ENCODE measurements at places on chromosomes 6 and 20.
A peak's percentile ranks its signal among the peaks of the same experiment; 100 is the strongest.

DNA sequence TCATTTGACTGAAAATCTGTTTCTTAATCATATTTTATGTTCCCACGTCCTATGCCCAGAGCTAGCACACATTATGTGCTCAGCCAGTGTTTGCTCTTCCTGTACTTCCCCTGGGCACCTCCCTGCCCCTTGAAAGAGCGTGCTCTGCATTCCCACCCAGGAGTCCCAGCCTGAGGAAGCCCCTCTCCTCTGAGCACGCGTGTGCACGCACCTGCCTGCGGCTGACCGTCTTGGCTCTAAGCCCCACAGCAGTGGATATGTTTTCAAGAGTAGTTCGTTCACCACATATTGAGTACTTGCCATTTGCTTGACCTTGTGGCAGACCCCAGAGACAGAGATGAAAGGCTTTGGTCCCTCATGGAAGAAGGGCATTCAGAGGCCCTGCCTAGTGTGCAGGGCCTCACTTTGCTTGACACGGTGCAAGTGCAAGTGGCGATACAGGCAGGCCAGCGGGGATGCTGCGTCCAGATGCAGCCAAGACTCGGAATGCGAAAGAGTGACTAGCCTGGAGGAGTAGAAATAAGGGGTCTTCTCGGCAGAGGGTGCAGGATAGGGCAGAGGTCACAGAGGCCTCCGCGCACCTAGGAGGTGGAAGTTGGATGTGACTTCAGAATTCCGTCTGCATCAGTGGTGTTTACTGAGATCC lies 14.1 kb downstream of the SYNDIG1 start:
- no peak for DNase-seq

- DNase-seq, result no peak
Measured at GRCh38 chr6:16480763-16481560, 242.6 kb downstream of the GMPR start.

GRCh38 chr6:20571261-20571660 lies 37.0 kb downstream of the CDKAL1 start:
- DNase-seq, result no peak

DNA sequence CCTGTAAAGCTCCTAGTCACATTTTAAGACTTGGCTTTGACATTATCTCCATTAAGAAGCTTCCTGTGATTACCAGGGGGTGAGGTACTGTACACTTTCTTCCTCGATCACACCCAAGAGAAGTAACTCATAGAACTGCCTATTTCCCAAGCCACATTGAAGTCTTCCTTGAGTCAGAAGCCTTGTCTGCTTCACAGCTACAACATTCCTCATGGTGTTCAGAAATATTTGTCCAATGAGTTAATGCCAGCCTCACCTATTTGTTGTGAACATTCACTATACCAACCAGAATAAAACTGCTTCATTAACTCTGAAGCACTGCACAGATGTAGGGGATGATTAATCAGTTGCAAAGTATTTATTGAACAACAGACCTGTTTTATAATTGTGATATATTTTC lies 622.3 kb downstream of the PTPRT start:
- DNase-seq, result no peak

DNA sequence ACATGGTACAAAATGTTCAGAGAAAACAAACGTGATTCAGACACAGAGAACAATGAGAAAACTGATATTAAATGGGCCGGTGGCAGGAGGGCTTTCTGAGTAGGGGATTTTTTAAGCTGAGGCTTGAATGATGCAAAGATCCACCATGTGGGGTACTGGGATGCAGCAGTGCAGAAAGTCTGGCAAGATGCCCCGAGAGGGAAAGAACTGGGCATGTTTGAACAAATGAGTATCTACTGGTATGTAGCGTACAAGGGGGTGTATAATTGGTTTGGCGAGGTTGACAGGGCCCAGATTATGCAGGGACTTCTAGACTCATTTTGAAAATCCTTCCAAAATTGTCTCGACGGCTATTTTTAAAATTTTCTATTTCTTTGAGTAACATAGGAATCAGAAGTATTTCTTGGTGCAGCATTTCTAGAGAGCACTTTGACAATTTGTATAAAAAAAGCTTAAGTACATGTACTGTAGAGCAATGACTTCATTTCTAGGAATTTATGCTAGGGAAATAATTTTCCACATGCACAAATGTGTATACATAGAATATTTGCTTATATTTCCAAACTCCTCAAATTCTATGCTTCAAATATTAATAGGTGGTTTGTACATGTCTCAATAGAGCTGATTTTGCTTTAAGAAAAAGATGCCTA lies 119.6 kb upstream of the DOK5 start:
- no peak for DNase-seq

DNA sequence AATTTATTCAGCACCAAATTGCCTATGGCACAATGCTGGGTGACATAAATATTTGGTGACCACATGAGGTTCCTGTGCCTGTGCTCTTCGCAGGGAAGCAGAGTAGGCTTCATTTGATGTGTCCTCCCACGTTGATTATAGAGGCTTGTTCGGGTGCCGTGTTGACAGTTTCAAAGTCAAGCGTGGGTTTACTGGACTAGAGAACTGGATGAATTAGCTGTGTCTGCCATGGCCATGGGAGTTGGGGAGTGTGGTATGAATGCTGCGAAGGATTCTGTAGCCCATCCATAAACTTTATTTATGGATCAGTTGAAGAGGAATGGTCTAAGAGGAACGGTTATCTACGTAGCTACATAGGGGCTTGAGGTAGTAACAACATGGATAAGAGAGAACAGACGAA lies 11.0 kb downstream of the CD109 start:
- no peak for DNase-seq

GRCh38 chr20:19757487-19758132 lies 448 bp upstream of the RIN2 start:
- DNase-seq, result peak; percentile 93

- peak; percentile 65 for DNase-seq
Measured at GRCh38 chr6:1436334-1437306, 47.2 kb downstream of the FOXF2 start.

- no peak for DNase-seq
Measured at GRCh38 chr6:148222846-148223245, 119.8 kb upstream of the SASH1 start.

DNA sequence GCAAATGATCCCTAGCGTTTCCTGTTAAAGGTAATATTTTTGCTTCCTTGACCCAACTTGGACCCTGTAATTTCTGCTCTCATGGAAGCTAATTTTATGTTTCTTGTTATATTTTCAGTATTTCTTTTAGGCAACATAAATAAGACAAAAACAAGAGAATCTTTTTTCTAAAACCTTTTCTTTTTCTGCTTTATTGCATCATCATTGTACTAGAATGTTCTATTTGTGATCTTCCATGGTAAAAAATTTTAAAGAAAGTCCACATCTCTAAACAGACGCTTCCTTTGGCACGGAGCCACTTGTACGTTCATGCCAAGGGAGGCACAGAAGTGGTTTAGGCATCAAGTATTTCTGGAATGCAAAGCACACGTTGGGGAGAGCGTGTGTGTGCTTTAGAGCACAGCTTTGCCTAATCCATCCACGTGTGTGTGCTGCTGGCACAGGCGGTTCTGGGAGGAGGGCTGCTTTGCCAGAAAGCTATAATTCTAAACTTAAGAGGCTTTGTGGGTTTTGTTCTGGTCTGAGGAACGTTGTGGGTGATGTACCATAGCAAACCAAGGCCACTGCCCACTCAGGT lies 98.3 kb downstream of the SASH1 start:
- peak; percentile 80 for DNase-seq

DNA sequence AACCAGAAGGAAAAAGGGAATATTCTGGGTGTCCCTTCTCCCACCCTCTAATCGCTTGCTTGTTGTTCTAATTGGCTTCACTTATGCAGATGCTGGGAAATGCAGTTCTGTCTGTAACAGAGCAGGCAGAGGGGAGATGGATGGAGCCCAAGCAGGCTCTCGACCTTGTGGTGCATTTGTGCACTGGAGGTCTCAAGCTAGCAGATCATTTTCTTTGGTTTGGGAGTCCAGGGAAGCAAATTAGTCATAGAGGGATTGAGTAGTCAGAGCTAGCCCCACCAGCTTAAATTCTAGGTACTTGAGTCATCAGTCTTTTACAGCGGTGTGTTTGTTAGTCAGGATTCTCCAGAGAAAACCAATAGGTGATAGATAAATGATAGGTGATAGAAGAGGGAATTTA lies 234.7 kb upstream of the ECI2 start:
- no peak for DNase-seq

- DNase-seq, result no peak
Measured at GRCh38 chr6:75291331-75291730, 6.7 kb upstream of the TMEM30A start.

GRCh38 chr6:5723841-5724691 lies 282.7 kb downstream of the NRN1 start:
- DNase-seq, result peak; percentile 59

DNA sequence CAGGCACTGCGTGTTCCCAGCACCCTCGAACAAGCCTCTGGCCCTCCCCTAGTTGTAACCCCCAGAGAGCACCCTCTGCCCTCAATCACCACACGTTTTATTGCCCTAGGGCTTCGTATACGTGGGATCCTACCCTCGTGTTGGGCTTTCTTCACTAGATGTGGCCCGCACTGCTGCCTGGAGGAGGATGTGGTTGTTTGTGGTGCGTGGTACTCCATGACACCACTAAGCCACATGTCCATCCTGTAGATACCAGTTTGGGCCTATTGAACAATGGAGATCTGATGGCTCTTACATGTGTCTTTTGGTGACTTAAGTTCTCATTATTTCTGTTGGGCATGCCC lies 17.0 kb downstream of the SLC2A4RG start:
- no peak for DNase-seq

DNA sequence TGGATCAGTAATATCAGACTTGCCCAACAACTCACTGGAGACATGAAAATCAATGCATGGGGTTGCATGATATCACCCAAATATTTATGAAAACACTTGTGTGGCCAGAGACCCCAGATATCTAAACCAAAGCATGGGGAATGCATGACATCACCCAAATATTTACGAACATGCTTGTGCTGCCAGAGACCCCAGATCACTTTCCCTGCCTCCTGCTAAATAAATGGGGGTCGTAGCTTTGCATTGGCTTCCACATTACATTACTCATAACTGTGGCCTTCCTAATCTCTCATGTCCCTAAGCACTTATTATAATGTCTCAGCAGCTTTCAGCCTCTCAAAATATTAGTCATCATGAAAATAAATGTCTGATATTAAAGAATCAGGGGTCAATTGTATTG lies 838.0 kb upstream of the DEFB115 start:
- DNase-seq, result no peak

GRCh38 chr20:11128220-11128718 lies 454.5 kb upstream of the JAG1 start:
- DNase-seq, result peak; percentile 49

GRCh38 chr6:147569788-147570187 lies 61.3 kb downstream of the SAMD5 start:
- no peak for DNase-seq

DNA sequence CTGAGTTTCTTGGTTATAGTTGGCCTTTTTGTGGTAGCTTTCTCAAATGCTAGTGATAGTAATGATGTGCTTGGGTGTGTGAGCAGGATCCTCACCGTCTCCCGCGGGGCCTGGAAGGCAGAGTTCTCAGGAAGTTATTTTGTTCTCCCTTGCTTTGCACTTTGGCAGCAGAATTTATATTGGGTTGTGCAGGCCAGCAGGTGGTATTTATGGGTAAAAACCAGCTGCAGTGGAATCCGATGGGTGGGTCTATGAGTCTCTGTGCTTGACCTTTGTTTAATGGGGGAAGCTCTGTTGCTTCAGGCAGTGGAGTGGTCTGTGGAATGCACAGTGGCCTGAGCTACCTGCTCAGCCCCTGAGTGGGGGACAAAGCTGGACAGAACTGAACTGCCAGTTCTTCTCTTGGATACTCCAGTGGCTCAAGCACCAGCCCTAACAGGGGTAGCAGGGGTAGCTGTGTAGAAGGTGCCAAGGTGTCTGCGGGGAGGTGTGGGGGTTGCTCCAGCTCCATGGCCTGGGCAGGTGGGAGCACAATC lies 27.3 kb downstream of the IGF2R start:
- no peak for DNase-seq

GRCh38 chr6:41042226-41043055 lies at the start of gene TSPO2:
TSPO2 (plus strand) TSS chr6:41042467; CDS start chr6:41042986, 519 bp downstream.
- DNase-seq, result no peak

DNA sequence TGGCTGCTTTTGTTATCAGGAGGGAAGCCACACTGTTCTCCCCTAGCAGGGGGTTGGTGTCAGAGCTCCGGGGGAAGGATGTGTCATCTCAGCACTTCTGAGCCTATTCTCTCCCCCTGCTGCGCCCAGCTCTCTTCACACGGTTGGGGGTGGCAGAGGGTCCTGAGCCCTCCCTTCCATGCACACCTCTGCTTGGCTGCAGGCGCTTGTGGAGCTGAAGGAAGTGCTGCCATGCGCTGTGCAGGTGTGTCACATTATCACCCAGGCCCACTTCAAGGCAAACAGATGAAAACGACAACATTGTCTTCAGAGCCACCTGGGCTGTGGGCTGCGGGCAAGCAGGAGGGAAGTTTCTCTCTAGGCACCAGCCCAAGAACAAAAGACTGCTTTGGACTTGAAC lies 263.4 kb downstream of the BMP7 start:
- no peak for DNase-seq

GRCh38 chr6:40116832-40117231 lies 182.6 kb upstream of the MOCS1 start:
- no peak for DNase-seq

GRCh38 chr6:117329926-117330325 lies 64.6 kb downstream of the VGLL2 start:
- DNase-seq, result no peak

DNA sequence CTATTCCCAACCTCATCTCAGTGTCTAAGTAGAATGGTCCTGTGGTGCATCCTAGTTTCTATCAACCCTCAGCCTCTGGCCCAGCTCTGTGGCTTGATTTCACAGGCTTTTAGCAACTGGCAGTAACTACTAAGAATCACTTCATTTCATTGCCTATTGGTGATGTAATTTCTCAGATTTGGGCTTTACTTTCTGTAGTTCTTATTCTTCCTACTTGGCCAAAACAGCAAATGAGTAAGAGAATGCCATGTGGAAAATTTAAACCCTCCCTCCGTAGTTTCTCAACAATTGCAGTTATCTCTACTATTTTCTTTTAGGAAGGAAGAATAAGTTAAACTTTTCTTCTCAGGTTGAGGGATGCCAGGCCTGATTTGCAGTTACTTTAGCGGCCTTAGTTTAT lies 387.3 kb downstream of the CDKAL1 start:
- DNase-seq, result no peak

GRCh38 chr20:61726979-61727378 lies 338.7 kb downstream of the TAF4 start:
- no peak for DNase-seq

DNA sequence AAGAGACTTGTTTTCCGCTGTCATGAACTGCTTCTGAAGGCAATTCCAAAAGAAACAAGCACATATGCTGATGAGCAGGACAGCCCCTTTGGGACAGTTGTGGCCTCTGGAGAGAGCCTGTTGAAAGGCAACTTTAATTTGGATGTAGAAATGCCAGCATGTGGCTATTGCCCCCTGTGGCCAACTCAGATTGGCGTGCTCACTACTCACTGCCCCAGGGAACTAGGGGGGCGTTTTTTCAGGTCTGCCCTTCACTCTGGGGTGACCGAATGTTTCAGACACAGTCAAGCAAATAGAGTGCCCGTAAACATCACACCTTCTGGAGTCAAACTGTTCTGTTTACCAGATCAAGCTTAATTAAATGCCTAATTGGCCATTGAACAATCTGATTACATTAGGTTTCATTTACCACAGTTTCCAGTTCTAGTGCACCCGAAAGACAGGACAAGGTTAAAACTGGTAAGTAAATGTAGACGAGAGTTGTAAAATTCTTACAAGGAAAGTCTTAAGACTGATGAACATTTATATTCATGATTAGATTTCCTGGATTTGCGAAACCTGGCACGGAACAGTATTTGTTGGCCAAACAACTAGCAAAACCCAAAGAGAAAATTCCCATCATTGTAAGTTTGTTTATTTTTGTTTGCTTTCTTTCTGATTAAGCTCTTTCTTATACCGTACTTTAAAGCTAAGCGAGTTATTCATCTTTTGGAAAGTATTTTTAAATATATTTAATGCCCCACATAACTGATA lies 75.9 kb upstream of the SYNJ2 start:
- DNase-seq, result no peak

Data from right forelimb (tissue), 1 donor.